NCI-H1105 treated with DMSO at 0.1 percent for 48 hours (cell line): ENCODE measurements at places on chromosomes 6 and 20.

- DNase-seq, result peak; percentile 56
Measured at GRCh38 chr20:43590036-43590391, 723 bp upstream of the IFT52 start.

DNA sequence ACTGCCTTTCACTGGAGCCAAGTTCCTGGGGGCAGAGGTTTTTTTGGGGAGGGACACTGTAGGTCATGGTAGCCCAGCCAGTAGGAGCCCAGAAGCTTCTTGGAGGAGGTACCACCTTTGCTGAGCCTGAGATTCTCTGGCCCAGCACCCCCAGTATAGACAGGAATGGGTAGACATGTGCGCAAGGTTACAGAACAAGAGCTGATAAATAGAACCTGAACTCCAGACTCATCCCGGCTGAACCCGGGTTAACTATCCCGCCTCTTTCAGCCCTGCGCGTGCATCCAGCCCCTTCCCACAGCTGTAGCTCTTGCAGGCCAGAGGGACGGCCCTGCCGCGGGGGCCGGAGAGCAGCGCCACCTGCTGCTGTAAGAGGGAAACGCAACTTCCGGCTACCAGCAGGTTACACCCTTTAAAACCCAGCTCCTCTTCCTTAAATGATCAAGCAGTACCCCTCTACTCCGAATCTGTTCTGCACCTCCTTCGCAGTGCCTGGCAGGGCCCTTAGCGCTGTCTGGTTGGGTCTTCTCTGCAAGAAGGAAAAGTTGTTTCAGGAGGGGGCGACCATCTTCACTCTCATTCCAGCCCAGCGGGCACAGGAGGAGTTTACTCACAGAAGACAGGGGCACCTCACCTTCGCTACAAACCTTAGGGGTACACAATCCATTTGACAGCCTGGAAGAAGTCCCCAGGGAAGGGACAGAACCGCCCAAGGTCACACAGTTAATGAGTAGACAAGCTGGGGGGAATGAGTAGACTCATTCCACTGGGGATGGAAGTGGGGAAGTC lies 7.5 kb downstream of the SRXN1 start:
- peak; percentile 64 for DNase-seq

DNA sequence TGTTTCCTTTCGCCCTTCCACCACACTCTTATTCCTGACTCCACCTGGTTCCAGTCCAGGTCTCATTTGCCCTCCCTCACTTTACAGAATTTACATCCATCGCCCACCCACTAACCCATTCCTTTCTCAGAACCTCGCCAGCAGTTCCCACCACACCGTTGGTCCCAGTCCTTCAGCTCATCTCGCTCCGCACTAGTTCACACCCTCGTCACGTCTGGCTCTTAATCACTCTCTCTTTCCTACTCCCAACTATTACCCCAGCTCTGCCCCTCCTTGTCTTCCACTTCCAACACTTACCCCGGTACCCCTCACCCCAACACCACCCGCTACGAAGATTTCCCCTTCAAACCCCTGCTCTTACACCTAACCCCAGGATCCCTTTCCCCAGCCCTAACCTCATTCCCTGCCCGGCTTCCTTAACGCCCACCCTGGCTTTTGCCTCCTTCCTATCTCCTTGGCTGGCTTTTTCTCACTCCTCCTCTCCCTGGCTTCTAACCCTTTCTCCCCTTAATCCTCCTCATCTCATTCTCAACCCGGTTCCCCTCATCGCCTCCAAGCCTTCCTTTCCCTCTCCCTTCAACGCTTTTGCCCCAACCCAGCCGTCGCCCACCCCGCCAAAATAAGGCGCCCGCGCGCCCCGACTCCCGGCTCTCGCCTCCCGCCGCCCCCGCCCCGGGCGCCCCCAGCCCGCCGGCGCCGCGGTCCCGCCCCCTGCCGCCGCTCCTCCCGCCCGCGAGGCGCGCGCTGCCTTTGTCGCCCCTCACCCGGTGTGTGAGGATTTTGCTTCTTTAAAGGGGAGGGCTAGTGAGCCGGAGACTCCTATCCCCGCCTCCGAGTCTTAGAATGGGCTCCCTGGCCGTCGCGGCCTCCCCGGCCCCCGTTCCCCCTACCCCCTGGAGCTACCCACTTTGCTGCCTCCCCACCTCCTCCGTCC lies 542 bp downstream of the USP49 start:
- peak; percentile 55 for DNase-seq

- DNase-seq, result no peak
Measured at GRCh38 chr6:63347599-63347998, 27.8 kb upstream of the LGSN start.

DNA sequence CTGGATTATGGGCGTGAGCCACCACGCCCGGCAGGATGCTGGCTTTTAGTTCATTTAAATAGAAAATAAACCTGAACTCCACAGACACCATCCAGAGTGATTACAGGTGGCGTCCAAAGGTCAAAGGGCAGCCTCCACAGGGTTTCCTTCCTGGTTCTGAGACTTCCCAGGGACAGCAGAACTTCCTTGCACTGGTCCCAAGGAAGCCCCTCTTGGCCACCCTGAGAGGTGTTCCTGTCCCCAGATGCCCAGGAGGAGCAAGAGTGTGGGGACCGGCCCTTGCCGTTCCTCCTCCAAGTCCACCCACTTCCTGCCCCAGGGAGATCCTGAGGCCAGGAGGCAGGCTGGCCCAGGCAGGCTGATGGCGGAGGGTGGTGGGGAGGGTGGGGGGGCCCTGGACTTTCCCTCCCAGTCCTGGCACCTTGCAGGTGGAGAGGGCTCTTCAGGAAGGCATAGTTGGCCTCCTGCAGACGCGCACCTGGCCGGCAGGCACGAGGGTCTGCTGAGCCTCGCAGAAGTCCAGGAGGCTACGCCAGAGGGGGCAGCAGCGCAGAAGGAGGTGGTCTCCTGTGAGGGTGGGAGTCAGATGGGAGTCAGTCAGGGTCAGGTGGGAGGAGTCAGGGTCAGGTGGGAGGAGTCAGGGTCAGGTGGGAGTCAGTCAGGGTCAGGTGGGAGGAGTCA lies 5.0 kb downstream of the FNDC11 start:
- DNase-seq, result no peak

GRCh38 chr6:57013521-57013926 lies 33.0 kb upstream of the KIAA1586 start:
- no peak for DNase-seq

GRCh38 chr20:56975838-56976237 lies 290.6 kb downstream of the BMP7 start:
- no peak for DNase-seq

- DNase-seq, result no peak
Measured at GRCh38 chr20:4050203-4050980, 35.0 kb upstream of the RNF24 start.

GRCh38 chr6:106574741-106575458 lies 54.4 kb downstream of the RTN4IP1 start:
- DNase-seq, result no peak

DNA sequence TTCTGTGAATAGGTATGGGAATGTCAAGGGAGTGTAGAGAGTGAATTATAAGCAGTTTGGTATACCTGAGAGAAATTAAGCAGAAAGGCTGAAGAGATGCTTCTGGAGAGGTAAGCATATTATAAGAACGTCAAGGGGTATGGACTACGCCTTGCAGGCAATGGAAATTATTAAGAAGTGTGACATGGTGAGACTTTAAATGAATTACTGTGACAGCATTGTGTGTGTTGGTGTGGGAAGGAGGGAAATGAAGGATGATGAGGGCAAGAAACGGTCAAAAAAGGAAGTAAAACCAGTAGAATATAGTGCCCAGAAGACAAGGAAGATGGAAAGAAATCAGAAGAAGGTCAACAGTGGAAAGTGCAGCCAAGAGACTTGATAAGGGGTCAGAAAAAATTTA lies 5.9 kb downstream of the KHDRBS2 start:
- DNase-seq, result no peak

- no peak for DNase-seq
Measured at GRCh38 chr20:40899344-40899743, 129.3 kb upstream of the TOP1 start.

- no peak for DNase-seq
Measured at GRCh38 chr6:27837625-27838057, 74.6 kb downstream of the OR2B2 start.

- peak; percentile 1 for DNase-seq
Measured at GRCh38 chr20:39019805-39020325, 57.7 kb downstream of the DHX35 start.

DNA sequence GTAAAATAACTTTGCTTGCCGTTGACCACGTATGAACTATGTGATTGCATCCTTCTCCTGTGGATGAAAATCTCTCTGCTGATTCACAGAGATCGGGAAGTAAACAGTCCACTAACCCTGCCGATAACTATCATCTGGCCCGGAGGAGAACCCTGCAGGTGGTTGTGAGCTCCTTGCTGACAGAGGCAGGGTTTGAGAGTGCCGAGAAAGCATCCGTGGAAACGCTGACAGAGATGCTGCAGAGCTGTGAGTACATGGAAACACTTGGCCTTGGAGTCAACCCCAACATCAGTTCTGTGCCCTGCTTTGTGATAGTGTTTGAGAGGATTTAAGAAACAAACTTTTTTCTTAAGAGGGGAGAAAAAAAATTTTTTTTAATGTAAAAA lies 937 bp downstream of the TAF8 start:
- no peak for DNase-seq

- DNase-seq, result no peak
Measured at GRCh38 chr6:134379076-134379475, 61.2 kb upstream of the SGK1 start.

DNA sequence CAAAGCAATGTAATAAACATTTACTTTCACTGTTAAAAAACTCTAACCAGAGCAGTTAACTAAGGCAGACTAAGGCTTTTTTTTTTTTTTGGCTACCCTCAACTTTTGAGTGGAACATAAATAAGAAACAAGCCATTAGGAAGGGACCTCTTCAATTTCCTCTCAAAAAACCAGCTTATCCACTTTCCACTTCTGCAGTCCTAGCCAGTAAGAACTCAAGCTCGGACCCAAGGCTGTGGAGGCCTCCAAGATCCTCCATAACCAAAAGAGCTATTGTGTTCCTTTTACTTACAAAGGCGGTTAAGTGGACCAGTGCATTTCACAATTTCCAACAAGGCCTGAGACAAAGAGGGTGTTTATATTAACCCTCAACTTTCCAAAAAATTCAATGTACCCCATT lies 5.3 kb downstream of the KCNK5 start:
- DNase-seq, result no peak

DNA sequence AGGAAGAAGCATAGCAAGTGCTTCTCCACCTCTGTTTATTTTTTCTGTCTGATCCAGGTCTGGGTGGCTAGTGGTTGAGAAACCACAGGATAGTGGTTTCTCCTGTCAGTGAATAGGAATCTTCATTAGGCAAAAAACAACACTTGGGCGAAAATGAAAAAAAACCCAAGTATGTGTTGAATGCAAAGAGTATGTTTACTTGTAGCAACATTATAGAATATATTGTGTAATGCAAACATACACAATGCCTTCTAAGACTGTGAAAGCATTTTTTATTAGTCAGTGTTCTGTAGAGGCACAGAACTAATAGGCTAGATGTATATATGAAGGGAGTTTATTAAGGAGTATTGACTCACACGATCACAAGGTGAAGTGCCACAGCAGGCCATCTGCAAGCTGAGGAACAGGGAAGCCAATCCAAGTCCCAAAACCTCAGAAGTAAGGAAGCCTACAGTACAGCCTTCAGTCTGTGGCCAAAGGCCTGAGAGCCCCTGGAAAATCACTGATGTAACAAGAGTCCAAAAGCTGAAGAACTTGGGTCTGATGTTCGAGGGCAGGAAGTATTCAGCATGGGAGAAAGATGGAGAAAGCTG lies 111.1 kb downstream of the UST start:
- no peak for DNase-seq

GRCh38 chr6:156150391-156150790 lies 626.8 kb upstream of the ARID1B start:
- no peak for DNase-seq

- no peak for DNase-seq
Measured at GRCh38 chr6:2619651-2620050, 131.1 kb downstream of the MYLK4 start.

- DNase-seq, result no peak
Measured at GRCh38 chr20:3101737-3102574, 17.4 kb upstream of the AVP start.

- DNase-seq, result no peak
Measured at GRCh38 chr6:138868181-138868580, 72.3 kb downstream of the ECT2L start.

DNA sequence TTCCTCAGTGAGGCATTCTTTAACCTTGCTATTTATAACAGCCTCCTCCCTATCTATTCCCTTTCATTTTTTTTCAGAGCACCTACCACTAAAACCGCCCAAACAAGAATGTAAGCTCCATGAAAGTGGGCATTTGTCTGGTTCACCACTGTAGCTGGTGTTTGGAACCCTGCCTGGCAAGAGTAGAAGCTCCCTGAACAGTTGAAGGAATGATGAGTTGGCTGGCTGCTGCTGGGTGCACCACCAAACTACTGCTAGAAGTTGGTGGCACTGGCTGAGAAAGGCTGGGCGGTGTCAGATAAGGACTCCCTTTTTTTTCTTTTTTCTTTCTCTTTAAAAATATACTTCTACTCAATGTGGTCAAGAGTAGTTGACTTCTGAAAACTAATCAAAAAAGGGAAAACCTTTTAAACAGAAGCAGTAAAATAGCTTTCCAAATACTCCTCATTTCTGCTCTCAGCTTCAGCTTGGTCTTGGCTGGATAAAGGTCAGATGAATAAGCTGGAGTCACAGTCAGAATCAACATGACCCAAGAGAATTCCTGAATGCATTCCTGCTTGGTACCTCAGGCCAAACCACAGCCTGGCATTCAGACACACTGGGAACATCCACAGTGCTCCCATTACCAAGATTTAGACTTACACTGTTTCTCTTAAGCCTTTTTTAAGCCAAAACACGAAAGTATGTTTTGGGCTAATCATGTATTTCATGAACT lies 38.0 kb downstream of the RTN4IP1 start:
- DNase-seq, result no peak

DNA sequence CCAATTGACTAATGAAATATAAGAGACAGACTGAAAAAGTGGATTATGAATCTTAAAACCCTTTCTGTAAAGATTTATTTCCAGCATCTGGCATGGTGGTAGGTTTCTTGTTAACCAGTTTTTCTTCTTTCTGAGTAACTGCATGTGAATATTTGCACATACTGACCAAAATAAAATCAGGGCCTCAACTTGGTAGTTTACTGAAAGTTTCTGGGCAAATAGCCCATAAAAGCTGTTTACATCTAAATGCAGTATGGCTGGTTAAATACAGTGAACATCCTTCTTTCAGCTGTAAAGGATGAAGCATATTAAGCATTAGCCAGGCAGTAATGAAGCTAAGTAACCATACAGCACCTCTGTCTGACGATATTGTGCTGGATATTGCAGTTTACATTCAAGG lies 83.6 kb upstream of the EYS start:
- no peak for DNase-seq

- no peak for DNase-seq
Measured at GRCh38 chr20:57738484-57738883, 28.7 kb upstream of the PMEPA1 start.

DNA sequence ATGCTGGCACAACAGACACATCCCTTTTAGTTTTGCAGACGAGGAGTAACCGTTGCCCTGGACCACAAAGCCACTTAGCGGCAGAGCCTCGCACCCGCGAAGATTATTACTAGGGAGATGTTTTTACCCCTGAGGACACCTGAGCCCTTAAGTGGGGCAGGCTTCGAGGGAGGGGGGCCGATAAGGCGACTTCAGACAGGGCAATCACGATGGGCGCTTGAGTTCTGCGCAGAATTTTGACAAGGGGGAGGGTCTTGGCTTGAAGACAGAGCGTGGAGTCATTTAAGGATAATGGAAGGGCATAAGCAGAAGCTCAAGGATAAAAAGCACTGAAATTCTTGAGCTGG lies 650 bp upstream of the TTK start:
- peak; percentile 72 for DNase-seq
